Stimulated activated CD4-positive, alpha-beta T cell treated with anti-CD3 and anti-CD28 coated beads, Interleukin-4, amount 100 ng/mL, for 24 hours (primary cell): ENCODE measurements at places on chromosomes 4 and X.

GRCh38 chr4:55965585-55965984 is 16.8 kb downstream of the CEP135 start:
- DNase-seq, result no peak

GRCh38 chrX:112678831-112679230 is 907 bp downstream of the LHFPL1 start:
- no peak for DNase-seq

DNA sequence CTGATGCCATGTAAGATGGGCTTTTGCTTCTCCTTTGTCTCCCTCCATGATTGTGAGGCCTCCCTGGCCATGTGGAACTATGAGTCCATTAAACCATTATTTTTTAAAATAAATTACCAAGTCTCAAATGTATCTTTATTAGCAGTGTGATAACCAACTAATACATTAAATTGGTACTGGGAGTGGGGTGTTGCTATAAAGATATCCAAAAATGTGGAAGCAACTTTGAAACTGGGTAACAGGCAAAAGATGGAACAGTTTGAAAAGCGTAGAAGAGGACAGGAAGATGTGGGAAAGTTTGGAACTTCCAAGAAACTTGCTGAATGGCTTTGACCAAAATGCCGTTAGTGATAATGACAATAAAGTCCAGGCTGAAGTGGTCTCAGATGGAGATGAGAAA is 526.7 kb downstream of the SH3BGRL start:
- no peak for DNase-seq

- no peak for DNase-seq
These were observed 102.8 kb downstream of the CBR4 start for GRCh38 chr4:168907119-168907698.

DNA sequence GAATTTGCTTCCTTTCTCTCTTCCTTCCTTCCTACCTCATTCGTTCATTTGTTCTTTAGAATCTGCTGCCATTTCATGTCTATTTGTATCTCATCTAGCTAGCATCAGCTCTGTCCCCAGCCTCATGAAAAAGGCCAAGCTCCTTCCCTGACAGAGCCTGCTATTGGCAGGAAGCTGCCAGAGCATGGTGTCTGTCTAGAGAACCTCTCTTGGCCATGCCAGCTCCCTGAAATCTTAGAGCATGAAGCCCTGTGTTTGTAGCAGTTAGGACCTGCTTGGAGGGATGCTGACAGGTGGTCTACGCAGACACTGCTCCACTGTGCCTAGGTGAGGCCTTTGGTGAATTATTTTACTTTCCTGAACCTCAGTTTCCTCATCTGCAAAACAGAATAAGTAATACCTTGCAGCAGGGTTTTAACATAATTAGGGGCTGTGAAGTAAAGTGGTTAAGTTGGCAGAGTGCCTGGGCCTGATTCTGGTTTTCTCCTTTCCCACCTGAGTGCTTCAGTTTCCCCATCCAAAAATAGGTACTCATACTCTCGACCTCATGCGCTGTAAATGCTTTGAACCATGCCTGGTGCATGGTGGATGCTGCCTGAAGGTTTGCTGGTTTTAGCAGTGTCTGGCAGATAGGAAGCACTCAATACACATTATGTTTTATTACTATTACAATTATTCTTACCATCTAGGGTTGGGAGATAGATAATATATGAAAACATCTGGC is 4.7 kb downstream of the PTTG2 start:
- DNase-seq, result no peak

DNA sequence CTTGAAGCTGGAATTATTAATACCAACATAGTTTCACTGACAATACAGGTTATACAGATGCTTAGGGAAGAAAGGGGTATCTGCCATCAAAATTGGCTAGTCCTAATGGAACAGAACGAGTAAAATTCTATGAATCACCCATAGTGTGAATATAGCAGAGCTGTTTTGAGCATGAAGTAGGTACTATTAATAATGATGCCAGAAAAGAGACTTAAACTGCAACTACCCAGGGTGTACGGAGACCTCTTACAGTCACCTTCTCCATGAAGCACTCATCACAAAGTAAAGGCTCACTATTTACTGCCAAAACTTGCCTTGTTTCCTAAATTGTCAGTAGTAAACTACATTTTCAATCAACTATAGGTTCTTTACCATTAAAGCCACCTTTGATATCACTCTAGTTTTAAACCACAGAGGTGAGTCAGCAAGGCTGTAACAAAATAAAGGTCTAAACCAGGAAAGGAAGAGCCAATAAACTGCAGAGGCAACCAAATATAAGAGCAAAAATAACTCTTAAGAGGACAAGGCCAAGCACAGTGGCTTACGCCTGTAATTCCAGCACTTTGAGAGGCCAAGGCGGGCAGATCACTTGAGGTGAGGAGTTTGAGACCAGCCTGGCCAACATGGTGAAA is 114.4 kb downstream of the FRYL start:
- DNase-seq, result no peak

GRCh38 chr4:141977433-141977832 is 341.1 kb downstream of the IL15 start:
- no peak for DNase-seq

DNA sequence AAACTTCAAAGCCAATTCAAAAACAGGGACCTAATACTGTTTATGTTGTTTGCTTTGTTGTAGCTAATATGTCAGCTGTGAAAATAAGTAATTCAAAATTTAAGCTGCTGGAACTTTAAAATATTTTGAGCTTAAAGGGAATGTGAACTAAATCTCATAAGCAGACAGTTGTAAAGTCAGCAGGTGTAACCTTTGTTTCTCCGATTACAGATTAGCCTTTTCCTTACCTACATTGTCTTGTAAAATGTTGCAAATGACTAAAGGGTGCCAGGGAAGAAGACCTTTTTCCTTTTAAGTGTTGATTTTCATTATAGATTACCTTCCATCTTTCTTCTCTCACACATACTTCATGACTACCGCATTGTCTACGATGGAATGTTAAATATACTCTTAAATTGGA is 405.1 kb downstream of the KCNIP4 start:
- DNase-seq, result no peak

- DNase-seq, result no peak
These were observed 55.0 kb downstream of the SYTL5 start for GRCh38 chrX:38061335-38061734.

DNA sequence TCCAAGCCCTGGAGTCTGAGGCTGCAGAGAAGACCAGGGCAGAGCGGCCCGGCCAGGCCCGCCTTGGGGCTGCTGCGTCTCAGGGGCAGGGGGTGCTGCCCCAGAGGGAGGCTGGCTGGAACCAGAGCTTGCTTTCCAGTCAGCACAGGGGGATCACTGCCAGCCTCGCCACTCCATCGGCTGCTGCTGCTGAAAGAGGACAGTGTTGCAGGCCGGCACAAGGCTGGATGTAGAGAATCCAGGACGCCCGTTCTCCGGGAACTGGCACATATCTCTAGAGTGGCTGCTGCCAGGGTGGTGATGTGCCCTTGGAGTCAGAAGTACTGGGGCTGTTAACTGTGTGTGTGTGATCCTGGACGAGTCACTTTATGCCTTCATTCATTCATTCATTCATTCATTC is 31.9 kb upstream of the SORCS2 start:
- no peak for DNase-seq

GRCh38 chr4:38233727-38234480 is 273.7 kb downstream of the PTTG2 start:
- no peak for DNase-seq

GRCh38 chr4:176879380-176880116 is 86.8 kb upstream of the VEGFC start:
- DNase-seq, result no peak

DNA sequence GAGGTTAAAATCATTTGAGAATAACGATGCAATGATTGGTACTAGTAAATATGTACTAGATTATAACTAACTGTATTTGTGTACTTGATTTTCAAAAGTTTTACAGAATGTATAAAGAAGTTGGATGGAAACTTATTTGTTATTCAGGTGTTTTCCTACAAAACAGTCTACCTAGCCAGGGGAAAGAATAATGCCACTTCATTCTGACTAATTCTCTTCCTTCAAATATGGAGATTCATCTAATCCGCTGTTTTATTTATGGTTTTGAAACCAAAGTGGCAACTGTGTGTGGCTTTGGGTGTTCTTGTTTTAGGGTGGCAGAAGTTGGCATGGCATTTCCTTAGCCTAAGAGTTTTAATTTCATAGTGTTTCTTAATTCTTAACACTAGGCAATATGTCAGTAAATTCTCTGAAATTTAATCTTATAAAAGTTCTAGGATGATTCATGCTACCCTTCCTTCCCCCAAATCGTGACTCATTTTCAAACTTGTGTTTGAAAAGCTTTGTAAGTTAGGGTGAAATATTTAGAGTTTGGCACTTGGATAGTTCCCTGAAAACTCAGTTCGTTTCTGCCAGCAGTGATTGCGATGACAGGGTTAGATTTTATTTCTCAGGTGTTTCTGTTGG is 62.6 kb downstream of the DCLK2 start:
- no peak for DNase-seq

- no peak for DNase-seq
These were observed 6.6 kb downstream of the FBXL5 start for GRCh38 chr4:15648600-15648999.

GRCh38 chr4:61332693-61333092 is 132.6 kb downstream of the ADGRL3 start:
- no peak for DNase-seq

- no peak for DNase-seq
These were observed 344 bp downstream of the OR13H1 start for GRCh38 chrX:131544218-131544617.

DNA sequence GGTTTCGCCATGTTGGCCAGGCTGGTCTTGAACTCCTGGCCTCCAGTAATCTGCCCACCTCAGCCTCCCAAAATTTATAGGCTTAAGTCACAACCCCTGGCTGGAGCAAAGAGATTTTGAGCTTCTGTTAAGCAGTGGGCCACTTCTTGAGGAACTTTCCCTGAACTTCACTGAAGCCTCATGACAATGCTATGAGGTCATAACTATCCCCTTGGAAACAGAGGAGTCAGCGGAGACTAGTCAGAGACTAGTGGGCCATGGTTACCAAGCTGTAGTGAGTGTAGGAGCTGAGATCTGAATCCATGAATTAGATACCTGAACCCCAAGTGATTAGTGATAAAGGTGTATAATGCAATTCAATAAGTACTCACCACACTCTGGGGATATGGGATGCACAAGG is 145.1 kb upstream of the MSX1 start:
- DNase-seq, result no peak

DNA sequence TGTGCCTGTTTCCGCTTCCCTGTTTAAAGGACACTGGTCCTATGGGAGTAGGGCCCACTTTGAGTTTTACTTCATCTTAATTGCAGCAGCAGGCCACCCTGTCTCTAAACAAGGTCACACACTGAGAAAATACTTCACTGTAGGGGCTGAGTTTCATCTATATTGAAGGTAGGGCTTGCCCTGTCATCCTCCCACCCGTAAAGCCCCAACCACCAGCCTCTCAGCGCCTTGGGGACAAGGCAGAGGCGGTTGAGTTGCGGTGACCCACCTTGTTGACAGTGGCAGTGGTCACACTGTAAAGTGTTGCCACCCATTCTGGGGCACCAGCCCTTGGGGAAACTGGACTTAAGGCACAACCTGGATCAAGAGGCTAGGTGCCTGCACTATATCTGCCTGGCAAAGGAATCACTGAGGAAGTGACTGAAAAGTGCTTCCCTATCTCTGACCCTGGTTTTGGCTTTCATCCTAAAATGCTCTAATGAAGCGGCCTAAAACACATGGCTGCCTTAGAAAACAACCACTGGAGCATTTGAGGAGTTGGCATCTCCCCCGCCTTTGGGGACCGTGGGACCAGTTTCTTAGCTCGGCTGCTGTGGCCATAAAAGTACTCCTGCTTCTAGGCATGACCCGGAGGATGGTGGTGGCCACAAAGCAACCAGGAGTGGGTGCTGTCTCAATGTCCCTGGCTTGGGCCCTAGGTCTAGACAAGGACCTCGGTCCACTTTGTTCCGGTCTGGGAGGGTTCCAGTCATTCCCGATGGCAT is 7.8 kb upstream of the WDR1 start:
- DNase-seq, result no peak

DNA sequence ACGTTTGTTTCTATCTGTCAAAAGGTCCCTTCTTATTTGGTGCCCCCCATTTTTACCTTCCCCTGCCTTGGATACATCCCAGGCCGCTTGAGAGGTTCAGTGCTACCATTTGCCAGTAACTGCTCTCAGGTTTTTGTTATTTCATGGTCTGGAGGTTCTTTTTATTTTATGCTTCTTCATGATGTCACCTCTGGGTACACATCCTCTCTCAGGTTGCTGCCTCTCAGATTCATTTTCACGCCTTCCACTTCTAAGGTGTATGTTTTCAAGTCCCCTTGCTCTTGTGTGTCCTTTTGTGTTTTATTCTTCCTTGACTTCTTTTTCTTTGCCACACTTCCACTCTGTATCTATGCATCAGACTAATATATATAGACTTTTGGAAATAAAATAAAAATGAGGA is 640.1 kb upstream of the AADAT start:
- no peak for DNase-seq

- DNase-seq, result no peak
These were observed 33.0 kb upstream of the FRAS1 start for GRCh38 chr4:78024085-78024484.

- no peak for DNase-seq
These were observed 34.5 kb downstream of the INTS12 start for GRCh38 chr4:105674011-105674410.

GRCh38 chr4:84220990-84221389 is 278.1 kb downstream of the NKX6-1 start:
- DNase-seq, result no peak

DNA sequence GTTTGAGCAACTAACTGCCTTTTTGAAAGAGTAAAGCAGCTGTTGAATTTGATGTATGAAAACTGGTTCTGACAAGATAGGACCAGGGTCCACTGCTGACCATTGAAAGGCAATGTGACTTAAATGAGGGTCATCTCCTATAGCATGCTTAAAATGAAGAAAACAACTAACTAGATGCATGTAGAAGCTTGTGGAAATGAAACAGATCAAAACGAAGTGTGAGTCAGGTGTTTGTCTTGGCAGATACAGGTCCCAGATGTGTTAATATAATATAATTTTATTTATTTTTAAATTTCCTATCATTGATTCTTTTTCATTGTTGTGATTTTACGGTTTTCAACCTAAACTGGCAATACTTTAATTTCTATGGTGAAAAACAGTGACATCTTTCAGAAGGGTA is 83.6 kb downstream of the ATOH1 start:
- no peak for DNase-seq

GRCh38 chr4:119005928-119006460 is 117.3 kb downstream of the SYNPO2 start:
- no peak for DNase-seq

DNA sequence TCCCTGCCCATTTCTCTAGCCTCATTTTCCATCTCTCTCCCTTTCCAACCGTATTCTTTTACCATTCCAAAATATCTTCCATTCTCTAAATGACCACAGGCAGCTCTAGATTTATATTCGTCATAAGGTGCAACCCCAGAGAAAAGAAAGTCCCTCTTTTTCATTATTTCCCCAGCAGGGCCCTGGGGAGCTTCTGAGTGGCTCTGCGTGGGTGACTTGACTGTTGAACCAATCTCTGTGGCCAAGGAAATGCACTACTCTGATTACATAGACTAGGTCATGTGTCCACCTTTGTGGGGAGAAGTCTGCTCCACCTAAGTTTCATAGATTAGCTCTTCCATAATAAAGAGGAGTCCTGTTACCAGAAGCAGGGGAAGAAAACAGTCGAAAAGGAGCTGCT is 51.4 kb downstream of the ATOH1 start:
- no peak for DNase-seq
